ENCODE measurements at places on chromosomes 5 and 9.

- no peak for DNase-seq
These were observed 301.3 kb downstream of the DNAH5 start for GRCh38 chr5:13643196-13643595.

DNA sequence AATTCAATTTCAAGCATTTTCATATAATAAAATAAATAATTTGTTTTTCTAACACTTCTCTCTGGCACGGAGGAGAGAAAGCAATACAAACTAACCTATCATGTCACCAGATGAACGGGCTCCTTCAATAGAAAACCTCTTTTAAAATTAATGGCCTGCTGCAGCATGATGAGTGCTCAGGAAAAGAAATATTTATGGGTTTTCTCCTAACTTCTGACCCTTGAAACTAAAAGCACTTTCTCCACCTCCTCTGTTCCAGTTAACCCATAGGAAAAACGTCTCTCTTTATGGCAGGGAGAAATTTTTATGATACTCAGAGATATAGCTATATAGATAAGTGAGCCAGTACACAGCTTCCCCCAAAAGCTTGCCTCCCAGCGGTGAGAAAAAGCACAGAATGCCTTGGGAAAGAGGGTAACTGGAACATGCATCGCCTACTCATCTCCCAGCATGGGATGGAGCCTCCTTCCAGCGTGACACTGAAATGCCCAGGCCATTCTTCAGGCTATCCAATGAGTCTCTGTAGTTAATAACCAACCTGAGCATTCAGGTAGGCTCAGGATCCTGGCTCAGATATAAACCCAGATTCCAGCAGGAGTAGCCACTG lies 963.0 kb upstream of the DMAC1 start:
- no peak for DNase-seq

DNA sequence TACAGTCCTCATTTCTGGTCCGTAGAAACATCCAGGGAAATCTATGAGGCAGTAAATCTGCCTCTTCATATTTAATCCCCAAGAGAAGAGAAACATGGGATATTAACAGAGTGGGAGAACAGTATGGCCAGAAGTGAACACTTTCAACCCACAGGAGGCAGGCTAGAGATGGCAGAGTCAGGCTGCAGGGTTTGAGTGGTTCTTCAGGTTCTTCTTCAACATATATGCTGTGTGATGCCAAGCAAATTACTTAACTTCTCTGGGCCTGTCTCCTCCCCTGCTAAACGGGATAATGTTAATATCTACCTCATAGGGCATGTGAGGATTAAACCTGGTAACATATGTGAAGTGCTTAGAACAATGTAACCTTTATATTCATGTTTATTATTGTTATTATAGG lies 321.8 kb downstream of the PSAT1 start:
- no peak for DNase-seq

- DNase-seq = no peak
These were observed 6.2 kb upstream of the RNF130 start for GRCh38 chr5:180077594-180078284.

DNA sequence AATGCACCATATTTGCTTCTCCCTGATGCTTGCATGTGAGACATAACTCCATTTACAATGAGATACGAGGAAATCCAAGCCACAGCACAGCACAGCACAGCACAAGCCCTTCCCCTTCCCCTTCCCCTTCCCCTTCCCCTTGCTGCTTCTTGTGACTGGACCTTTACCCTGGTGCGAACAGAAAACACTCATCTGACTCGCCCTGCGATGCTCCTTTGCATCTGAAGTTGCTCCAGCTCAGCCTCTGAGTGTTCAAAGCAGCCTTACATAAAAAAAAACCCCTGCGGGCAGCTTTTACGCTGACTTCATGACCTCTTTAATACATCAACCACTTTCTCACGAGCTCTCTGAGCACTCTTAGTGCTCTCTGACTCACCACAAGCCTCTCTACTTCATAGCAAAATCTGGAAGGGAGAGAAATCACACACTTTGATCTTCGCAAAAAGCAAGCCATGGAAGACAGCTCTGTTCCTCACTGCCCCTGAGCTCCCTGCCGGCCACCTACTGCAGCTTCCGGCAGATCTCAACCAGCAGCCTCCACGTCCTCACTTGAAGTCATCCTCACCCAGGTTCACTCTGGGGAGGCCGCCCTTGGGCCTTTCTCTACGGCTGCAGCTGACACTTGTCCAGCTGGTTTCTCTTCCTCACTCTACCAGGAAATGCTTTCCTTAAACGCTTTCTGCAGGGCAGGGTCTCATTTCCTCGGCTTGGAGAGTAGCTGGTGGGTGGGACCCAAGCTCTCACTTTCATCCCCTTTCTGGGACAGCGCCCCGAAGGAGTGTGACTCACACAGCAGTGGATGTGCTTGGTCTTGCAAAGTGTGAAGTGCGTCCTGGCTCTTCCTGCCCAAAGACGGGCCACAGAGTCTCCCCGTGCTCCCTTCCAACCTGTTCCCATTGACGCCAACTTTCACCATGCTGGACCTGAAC lies 5.3 kb downstream of the SLC34A1 start:
- DNase-seq = peak; percentile 23
